ENCODE measurements at places on chromosomes 1 and 21.

- DNase-seq, result no peak
These were observed 27.5 kb downstream of the EDN2 start for GRCh38 chr1:41456847-41457540.

DNA sequence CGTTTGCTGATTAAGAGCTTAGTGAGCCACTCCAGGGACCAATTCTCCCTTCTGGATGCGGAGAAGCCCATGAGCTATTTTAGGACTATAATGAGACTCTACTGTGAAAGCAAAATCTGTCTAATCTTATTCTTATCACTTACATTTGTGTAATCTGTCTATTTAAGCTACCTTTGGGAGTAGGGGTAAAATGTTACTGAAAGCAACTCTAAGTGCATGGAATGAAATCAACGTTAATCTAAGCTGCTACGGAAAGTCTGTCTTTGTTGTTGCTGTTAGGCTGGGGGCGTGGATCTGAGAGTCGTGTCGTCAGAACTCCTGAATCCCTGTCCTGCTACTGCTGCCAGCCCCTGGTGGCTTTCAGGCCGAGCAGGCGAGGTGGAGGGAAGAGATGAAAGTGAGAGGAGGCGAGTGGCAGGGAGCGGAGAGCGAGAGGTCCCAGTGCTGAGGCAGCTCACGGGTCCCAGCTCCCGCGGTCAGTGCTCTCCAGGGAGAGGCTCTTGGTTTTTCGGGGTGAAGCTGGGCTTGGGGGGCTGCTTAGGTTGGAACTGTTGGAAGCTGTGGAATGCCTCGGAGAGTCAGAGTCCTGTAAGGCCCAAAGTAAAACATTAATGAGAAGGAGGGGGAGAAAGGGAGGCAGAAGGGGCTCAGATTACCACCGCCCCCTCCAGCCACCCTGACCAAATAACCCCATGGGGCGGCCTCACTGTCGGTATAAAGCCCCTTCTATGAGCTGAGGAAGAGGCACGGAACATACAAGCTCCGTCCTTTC, 53.9 kb downstream of the COQ8A start:
- no peak for DNase-seq

DNA sequence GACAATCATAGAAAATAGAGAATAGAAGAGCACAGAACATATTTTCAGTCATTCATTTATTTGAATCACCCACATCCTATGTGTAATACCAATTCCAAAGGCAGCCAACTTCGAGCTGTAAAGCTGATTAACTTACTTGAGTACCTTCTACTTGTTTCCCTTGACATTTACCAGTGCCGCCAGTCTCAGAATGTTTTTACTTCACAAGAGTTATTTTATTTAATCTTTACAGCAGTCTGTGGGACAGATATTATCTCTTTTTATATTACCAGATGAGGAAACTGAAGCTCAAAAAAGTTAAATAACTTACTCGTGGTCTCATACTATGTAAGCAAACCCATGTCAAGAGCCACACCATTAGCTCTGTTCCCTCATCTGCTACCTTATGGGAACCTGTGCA, 56.6 kb downstream of the FGGY start:
- DNase-seq, result no peak

- DNase-seq, result peak; percentile 34
These were observed 112.3 kb upstream of the NFIA start for GRCh38 chr1:60969971-60970509.

GRCh38 chr1:151803164-151803563, 2.1 kb downstream of the LINGO4 start:
- DNase-seq, result no peak

DNA sequence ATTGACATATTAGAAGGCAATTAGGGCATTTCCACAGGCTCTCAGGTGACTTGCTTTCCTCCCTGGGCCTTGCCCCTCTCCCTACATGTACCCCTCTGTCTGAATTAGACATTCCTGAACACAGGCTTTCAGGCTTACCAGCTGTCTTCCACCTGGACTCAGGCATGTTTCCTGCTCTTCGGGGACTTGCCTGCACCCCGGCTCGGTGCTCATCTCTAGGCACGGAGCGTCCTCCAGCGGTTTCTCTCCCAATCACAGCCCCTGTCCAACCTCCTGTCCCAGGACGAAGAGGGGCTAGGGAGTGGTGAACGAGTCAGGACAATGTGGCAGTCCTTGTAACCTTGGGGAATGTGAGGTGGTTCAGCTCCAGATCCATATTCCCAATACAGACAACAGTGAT, 4.2 kb downstream of the PROK1 start:
- no peak for DNase-seq

- DNase-seq, result no peak
These were observed 103.6 kb downstream of the LRRC40 start for GRCh38 chr1:70101774-70102173.

DNA sequence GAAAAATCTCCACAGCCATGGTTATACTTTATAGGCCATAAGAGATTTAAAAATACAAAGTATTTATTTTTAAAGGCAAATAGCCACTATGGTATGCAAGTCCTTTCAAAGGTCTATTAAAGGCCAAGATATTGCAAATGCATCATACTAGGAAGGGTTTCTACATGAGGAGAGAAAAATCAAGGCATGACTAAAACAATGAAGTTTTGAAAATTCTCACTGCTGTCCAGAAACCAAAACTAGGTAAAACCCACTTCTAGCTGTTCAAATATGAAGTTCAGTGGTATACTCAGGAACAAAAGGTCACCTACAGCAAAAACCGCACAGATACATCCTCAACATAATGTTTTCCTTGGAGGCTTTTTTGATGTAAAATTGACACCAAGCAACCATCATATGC, 75.0 kb downstream of the EPS15 start:
- DNase-seq, result no peak

DNA sequence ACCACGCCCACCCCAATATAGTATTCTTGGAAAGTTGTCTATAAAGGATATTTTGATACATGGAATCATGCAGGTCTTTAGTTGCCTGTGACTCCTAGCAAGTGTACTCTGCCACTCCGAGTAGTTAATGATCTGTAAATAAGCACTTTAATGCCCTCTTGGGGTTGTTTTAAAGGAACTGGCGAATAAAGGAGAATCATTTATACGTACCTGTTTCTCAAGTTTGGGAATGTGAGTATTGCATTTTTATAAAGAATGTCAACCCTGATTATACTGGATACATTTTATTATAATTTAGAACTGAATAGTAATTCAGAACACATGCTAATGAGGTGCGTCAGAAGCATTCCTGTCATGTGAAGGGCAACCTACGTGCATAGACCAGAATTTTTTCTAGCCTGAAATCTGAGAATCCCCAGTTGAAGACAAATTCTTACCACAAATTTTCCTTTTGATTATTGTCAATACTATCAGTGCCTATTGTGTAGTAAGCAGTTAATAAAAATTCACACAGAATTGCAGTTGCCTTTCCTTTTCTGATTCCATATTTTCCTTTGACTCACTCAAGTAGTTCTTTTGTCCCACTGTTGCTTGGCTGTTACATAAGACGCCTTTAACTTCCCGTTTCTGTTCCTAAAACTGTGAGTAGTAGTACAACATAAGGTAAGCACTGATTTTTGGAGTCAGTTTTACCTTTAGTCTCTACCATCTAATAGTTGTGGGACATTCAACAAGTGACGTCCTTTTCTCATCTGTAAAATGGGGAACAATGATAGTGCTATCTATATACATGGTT, 5.1 kb downstream of the AHCYL1 start:
- DNase-seq, result no peak

- DNase-seq, result no peak
These were observed 1.4 kb upstream of the VANGL1 start for GRCh38 chr1:115640384-115640783.

- no peak for DNase-seq
These were observed 4.5 kb downstream of the MARCKSL1 start for GRCh38 chr1:32331549-32331948.
